ENCODE measurements at places on chromosomes 11 and 22.

DNA sequence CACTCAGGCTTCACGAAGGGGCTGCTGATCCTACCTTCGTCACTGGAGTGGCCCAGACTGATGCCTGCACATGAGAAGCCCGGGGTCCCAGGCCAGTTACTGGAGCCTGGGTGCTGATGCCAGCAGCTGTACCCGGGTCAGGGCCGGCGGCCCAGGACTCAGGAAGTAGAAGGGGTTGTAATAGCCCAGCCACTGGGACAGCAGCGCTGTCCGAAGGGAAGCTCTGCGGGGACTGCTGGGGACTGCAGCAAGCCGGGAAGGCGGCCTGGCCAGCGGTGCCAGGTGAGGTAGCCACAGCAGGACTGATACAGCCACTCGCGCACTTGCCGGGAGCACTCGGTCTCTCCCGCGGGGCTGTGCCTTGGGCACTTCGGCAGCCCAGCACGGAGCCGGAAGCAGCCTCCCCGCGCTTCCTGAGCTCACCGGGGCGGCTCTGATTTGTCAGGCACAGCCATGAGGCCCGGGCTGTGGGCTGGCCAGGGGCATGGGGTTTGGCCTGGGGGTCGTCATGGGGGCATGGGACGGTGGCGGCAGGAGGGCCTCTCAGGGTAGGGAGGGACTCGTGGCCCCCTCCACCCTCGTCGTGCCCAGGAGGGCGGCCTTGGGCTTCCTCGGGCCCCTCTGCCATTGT lies 13.9 kb upstream of the OR8K1 start:
- no peak for DNase-seq

DNA sequence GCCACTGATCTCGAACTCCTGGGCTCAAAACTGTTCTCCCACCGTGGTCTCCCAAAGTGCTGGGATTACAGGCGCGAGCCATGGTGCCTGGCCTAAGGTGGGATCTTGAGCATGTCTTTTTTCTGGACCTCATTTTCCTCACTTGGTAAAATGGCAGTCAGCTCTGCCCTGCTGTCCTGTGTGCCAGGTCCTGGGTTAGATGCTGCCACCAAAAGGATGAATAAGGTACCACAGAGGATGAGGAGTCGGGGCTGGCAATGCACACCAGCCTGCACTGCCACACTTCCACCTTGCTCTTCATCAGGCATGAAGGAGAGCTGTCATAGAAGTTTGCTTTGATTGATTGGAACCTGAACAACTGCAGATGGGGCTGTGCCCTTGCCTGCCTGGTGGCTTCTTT lies 32.3 kb downstream of the ACO2 start:
- peak; percentile 36 for DNase-seq

- no peak for DNase-seq
These were observed 435.0 kb upstream of the CADM1 start for GRCh38 chr11:115939104-115939730.

GRCh38 chr11:199782-200181 lies 6.9 kb downstream of the SCGB1C1 start:
- no peak for DNase-seq

DNA sequence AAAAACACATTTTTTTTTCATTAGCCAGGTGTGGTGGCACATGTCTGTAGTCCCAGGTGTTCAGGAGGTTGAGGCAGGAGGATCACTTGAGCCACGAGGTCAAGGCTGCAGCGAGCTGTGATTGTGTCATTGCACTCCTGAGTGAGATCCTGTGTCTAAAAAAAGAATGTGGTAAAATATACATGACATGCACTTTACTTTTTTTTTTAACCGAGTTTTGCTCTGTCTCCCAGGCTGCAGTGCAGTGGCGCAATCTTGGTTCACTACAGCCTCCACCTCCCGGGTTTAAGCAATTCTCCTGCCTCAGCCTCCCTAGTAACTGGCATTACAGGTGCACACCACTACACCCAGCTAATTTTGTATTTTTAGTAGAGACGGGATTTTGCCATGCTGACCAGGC lies 22.5 kb upstream of the CLDN5 start:
- no peak for DNase-seq

GRCh38 chr11:112300094-112300786 lies 39.6 kb upstream of the PLET1 start:
- peak; percentile 35 for DNase-seq

DNA sequence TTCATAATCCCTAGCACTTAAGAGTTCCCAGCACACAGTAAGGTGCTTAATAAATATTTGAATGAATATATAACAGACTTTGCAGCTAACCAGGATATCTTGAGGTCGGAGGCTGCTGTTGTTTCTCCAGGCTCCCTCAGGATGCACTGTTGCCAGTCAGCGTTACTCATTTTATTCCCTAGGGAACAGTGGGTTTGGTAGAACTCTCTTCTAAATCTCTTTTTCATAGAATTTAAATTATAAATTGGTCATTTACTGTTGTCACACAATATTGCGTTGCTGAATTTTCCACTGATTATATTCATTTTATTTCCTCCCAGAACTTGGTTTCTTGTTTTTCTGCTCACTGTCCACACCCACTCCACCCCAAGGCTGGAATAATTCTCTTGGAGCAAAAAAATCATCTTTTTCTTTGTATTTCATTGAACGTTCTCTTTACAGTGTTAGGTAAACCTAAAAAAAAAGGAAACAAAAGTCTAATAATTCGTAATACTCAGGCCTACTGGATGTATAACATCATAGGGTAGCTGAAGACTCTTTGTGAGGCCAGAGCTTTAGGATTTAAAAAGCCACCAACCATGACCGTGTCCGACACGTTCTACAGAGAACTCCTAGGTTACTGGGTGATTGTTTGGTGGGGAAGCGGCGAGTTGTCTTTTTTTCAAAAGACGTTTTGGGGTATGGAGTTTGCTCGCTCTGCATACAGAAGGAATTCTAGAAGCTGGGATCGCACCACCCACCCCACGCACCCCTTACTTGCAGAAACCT lies 766 bp upstream of the CAPRIN1 start:
- peak; percentile 76 for DNase-seq

DNA sequence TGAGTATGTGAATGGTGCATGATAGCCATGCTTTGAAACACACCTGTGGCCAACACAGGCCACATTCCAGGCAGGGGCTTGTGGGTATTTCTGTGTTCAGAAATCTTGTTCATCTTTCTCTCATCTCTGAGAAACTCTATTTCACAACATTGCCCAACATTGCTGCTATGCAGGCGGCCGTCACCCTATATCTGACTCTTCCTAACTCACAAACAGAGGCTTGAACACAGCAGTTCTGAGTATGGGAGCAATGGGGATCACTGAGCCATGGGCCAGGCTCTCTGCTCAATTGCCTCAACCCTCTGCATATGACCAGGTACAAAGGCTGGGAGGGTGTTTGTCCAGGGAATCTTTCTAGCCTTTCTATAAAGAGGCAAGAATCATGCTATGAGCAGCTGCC lies 259.9 kb downstream of the BUD13 start:
- no peak for DNase-seq

- DNase-seq, result no peak
These were observed 25.8 kb downstream of the TNRC6B start for GRCh38 chr22:40203572-40203971.

GRCh38 chr11:36162006-36162882 lies 127.0 kb downstream of the COMMD9 start:
- no peak for DNase-seq

DNA sequence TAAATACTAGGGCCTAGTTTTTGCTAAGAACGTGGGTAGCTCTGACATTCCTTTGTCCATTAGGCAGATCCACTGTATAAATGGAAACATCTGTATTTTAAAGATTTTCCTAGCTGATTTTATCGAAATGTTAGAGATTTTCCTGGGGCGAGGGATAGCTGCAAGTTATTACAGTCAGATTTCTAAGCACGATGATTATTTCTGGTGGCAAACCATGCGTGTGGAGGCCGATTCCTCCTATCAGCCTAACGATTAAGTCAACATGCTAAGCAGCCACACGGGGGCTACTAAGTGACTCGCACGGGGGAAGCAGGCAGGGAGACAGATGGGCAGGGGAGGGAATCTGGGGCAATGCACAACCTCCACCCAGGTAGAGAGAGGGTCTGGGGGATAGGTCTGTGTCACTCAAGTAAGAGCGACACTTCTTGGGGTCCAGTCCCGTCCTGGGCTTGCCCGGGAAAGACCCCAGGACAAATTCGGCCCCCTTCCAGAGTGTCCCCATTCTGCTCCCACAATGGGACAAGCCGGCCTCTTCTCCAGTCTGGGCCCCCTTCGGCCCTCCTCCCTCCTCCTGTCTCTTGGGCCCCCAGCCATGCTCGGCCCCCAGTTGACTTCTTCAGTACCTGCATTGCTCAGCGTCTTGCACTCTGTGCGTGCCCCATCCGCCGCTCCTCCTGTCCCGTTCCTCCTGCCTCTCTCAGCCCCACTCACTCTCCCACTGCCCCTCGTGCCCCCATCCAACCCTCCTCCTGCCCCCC lies 571 bp downstream of the C11orf24 start:
- peak; percentile 41 for DNase-seq

DNA sequence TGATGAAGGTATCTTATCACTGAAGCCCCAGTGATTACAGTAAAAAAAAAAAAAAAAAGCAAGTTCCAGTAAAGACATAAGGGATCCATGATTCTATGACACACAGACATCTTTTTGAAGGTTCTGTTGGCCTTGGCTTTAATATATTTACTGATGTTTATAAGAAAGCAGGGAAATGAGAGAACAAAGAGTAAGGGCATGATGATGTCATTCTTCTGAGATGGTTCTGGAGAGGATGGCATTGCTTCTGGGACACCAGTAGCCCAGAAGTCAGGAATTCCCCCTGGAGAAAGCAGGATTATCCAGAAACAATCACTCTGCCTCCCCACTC lies 233.6 kb downstream of the FAM76B start:
- DNase-seq, result no peak

GRCh38 chr11:1832211-1832919 lies 2.4 kb upstream of the SYT8 start:
- peak; percentile 47 for DNase-seq

DNA sequence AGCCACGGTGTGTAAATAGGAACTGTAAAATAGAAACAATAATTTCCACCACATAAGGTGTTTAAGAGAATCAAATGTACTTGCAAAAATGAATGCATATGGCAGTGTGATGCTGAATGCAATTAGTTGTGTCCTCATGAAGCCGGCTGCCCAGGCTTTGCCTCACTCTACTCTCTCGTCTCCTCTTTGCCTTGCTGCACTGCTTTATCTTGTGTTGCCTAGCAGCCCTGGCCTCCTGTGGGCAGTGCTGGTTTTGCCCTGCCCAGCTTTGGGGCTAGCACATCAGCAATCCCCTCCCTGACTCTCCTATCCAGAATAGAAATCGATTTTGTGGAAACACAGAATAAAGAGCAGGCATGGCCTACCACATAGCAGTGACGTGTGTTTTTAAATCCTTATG lies 30.0 kb downstream of the LRRC32 start:
- no peak for DNase-seq

GRCh38 chr22:31977939-31978338 lies 33.6 kb downstream of the YWHAH start:
- no peak for DNase-seq

- DNase-seq, result no peak
These were observed 48.8 kb downstream of the PACS1 start for GRCh38 chr11:66118847-66119246.

DNA sequence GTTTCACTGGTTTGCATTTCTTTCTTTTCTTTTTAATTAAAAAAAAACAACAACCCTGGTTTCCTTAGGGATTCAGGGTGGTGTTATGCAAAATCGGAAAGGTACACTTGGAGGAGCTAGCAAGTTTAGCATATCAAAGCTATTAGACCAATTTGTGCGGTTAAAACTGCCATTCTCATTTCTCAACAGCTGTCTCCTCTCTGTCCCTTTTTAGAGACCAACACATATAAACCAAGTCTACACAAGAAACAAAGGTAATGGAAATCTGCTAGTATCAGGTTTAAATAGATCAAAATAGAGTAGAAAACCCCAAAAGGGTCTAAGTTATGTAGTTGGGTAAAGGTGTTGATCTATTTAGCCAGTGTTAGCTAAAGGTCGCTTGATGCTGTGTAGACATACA lies 1.7 kb upstream of the SESN3 start:
- no peak for DNase-seq

- no peak for DNase-seq
These were observed 22.5 kb downstream of the MYO18B start for GRCh38 chr22:25764270-25765015.

DNA sequence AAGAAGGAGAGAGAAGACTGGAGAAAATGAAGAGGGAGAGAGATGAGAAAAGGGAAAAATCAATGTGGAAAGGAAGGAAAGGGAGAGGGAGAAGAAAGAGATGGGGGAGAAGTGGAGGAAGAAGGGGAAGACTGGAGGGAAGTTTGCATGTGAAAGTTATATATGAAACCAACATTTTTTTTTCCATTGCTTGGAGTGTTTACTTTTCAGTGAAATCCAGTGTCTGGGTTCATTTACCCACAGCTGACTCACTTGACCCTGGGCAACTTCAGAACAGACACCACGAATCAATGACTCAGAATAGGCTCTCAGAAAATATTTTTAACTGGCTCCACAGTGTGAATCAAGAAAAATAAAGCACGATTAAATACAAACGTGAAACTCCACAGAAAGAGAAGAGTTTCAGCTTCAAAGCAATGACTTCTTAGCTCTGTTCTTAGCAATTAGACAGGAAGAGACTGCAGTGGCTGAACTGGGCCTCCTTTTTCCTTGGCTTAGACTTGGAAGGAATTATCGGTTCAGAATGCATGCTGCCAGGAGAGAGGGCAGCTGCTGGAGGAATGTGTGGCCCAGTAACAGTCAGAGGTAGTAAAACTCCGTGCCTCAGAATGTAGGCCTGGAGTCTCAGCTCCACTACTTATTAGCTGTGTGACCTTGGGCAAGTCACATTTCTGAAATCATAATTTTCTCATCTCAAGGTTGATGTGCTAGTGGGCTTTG lies 237.5 kb downstream of the MIAT start:
- no peak for DNase-seq

GRCh38 chr11:12682737-12683500 lies 8.7 kb downstream of the TEAD1 start:
- DNase-seq, result no peak

DNA sequence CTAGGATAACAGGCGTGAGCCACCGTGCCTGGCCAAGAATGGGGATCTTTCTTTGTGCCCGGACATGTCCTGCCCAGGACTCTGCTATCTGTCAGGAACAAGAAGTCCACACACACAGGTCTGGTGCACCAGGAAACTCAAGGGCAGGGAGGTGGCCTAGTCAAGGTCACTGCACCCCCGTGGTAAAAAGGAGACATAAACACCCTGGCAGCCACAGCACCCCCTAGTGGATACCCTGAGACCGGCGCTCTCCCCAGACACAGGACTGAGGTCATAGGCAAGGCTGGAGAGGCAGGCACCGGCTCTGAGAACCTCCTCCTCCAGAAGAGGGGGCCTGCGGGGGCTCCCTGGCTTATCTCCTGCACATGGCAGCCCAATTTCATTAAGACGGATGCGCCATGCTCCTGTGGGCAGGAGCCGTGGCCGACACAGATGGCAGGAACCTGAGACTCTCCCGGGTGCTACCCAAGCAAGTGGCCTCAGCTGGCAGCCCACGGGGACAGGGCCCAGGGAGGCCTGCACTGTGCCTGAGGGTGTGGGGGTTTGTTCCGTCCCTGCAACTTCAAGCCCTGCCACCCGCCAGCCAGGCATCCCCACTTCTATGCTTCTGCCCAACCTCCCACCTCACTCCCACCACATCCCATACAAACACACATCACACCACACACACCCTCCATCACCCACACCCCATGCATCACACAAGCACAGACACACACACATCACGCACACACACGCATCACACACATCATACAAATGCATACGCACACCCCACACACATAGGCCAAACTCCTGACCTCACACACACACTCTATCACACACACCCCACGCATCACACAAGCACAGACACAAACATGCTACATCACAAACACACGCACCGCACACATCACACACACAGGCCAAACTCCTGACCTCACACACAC lies 19.6 kb downstream of the MACROD1 start:
- DNase-seq, result no peak

- no peak for DNase-seq
These were observed 3.5 kb downstream of the GATD1 start for GRCh38 chr11:773830-774229.

Data from midbrain (tissue), 1 donor.